Fibroblast of the aortic adventitia (primary cell): ENCODE measurements at places on chromosomes 1 and 21. TPM values are rescaled to one million over a fixed set of nuclear protein-coding genes. Genes with fewer than 3 reads are reported as not detected.

MAN1C1 gene
- total RNA-seq = 6.6 and 32.0 TPM in 2 replicates

DRAXIN gene
- total RNA-seq = 2.4 TPM in 1 of 2 replicates, not detected in the other

PROK1 gene
- not detected in 2 replicates for total RNA-seq

FAM110D gene
- not detected in 2 replicates for total RNA-seq

LCE1F gene
- not detected in 2 replicates for total RNA-seq

CHIT1 gene
- not detected in 2 replicates for total RNA-seq

MX2 gene
- 3.8 and 4.2 TPM in 2 replicates for total RNA-seq
